Stromal cell of bone marrow (primary cell): ENCODE measurements at places on chromosomes 1 and 21.
A peak's percentile ranks its signal among the peaks of the same experiment; 100 is the strongest.

GRCh38 chr1:74180490-74180889 lies 17.5 kb downstream of the LRRIQ3 start:
- DNase-seq: peak; percentile 18

GRCh38 chr1:6738987-6739676 lies 37.5 kb upstream of the DNAJC11 start:
- no peak for DNase-seq

- no peak for DNase-seq
These were observed 31.4 kb downstream of the CLCA1 start for GRCh38 chr1:86499987-86500593.

DNA sequence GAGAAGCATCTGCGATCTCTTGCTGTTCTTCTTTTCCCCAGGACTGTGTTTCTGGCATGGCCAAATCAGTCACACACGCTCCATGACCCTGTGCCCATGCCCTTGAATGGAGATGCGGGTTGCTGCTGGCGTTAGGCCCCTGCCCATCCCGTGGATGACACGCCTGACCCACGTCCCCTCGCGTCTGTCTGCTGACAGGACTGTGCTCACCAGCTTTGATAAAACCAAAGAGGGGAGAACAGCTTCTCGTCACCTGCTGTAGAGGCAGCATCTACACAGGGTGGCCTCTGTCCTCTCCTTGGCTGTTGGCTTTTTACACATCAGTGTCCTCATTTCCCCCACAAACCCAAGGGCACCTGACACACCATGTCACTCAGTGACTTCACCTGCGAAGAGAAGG lies 6.9 kb downstream of the MT1HL1 start:
- no peak for DNase-seq

DNA sequence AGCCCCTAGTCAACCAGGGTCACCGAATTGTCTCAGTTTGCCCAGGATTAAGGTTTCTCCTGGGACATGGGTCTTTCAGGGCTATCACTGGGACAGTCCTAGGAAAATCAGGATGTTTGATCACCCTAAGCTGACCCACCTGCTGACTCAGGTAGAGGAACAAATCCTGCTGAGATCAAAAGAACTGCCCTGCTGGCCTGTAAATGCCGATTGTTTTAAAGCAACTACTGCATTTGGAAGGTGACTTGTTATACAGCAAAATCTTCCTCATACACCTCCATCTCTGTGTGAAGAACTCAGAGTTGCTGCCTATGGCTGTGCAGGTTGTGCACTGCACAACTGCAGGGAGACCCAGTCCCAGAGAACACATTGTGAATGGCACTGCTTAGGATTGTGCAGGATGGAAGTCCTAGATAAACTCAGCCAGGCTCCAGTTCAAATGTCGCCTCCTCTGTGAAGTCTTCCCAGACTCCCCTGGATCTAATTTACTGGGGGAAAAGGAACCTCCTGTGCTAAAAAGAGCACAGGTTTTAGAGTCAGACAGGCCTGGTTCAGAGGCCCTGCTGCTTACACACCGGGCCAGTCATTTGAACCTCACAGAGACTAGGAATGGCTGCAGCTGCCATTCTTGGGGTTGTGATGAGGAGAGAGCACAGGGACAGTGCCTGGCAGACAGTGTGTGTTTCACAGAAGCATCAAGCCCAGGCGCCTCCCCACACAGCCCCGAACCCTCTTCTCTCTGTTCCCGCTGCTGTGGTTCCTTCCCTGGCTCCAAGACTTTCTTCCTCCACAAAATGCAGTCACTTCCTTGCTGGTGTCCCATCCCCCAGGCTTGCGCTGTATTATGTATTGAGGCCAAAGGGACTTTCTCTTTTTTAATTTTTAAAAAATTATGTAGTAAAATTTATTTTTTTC lies 23.2 kb upstream of the LRP8 start:
- DNase-seq: no peak

DNA sequence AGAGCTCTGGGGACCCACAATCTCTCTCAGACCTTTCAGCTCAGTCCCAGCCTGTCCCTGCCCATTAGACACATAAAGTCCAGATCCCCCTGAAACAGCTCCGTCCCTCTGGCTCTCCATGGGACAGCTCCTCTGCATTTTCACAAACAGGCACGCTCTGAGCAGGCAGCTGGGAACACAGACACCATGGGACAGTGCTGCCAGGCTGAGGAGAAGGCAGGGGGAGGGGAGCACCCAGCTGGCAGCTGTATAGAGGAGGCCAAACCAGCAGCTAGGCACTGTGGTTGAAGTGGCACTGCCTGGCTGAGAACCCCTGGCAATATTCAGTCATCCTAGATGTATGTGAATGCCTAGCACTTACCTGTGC lies 2.0 kb downstream of the TMEM63A start:
- no peak for DNase-seq
